ENCODE measurements at places on chromosomes 13 and 19.

DNA sequence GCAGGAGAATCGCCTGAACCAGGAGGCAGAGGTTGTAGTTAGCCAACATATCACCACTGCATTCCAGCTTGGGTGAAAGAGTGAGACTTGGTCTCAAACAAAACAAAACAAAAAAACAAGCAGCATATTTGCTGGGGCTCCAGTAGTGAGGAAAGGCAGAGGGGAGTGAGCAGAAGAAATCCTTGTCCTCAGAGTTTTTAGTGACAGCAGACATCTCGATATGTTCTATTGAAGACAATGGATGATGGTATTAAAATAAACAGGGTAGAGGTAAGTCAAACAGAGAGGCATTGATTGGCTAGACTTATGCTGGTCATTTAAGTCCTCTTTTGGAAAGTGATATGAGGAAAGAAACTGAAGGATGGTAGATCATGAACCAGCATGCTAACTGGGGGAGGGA, 19.0 kb downstream of the NLRP7 start:
- no peak for DNase-seq

- no peak for DNase-seq
Observed at GRCh38 chr13:74246487-74246886, 112.3 kb upstream of the KLF12 start.

DNA sequence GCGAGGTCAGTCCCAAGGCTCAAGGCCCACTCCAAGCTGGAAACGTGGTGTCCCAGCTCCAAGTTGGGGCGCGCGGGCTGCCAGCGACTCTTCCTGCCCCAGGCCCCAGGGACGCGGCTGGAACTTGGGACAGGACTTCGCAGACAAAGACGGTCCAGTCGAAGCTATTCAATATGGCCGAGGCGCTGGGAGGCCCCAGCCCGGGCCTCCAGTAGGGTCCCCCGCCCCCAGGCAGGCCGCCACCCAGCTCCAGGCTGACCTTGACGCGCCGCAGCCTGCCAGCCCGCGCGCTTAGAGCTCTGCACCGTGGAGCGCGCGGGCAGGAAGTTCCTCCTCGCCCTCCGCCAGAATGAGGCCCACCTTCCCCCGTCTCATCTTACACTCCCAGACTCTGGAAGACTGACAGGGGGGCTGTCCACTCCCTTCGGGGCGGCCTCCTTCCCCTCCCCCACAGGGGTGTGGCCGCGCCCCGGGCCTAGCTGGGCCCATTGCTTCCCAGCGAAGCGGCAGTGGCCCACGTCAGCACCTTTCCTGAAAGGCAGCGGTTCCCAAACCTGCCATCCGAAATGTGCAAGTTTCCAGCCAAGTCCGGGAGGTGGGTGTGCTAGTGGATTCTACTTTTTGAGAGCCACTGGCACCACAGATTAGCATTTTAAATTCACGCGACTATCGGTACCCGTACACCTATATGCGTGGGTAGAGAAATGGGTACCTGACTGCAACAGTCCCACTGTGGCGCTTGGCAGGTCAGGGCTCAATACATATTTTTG, at the start of gene CCDC8:
Gene CCDC8 (minus strand): TSS at position 303 of the 770 bp plus-strand sequence. CDS start 754 bp downstream, outside the sequence.
- no peak for DNase-seq

DNA sequence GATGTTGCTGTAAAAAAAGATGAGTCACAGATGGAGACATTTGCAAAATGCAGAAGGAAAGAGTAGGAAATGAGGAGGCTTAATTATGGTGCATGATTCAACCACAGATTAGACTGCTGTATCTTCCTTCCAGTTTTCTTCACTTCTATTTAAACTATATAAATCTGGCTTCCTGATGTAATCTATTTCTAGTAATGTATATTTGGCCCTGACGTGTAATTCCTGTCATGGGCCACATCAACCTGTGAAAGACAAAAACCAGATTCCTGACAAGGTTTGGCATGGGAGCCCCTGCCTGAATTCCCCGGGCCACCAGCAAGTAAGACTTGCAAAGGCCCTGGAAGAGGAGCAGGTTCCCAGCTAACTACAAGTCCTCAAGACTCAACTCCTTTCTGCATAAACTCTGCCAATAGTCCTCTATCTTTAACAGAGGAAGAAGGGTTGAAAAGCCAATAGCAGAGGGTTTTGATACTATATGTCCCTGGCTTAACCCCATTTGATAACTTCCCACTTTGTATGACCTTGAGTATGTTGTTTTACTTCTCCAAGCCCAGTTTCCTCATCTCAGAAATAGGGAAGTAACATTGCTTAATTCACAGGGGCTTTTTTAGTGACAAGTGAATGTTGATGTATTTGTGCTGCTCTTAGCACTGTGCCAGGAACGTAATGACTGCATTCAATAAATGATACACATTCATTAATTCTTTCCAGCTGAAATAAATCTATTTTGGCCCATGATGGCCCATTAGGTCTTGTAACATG, 172.7 kb downstream of the SPRY2 start:
- no peak for DNase-seq

DNA sequence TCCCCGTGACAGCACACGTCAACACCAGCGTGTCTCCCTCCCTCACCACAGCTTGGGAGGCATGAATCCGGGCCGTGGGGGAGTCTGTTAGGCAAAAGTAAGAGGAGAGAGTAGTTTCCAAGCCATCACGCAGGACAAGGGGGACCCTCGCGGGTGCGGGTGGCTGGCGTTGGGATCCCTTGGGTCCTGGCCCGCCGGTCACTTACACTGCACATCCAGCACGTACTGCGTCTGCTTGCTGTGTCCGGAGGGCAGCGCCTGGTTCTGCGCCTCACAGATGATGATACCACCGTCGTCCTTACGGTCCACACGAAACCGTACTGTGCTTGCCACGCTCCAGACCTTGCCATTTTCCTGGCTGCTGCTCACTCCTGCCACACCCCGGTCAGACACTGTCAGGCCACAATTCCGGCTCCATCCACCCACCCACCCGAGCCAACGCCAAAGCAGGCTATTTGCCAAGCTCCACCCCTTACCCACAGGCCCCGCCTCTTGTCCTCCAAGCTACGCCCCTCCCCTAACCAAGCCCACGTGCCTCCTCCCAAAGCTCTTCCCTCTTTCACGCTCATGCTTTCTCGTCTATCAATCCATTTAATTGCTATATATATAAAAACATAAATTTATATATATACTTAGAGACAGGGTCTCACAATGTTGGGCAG, 6.6 kb upstream of the ZNF428 start:
- no peak for DNase-seq

- DNase-seq, result no peak
Observed at GRCh38 chr13:110517505-110518225, 43.9 kb downstream of the RAB20 start.

GRCh38 chr13:99278843-99279242, 20.7 kb upstream of the GPR18 start:
- no peak for DNase-seq

DNA sequence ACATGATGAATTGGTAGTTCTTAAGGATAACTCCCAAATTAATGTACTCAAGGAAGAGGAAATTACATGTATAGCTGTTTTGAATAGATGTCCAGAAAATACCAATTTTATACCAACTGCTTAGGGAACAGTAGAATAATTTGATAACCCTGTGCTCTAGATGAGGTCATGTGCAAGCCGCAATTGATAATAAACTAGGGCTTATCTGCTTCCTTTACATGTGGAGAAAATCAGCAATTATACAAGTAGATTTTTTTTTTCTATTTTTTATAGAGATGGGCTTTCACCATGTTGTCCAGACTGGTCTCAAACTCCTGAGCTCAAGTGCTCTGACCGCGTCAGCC, 9.3 kb downstream of the TPT1 start:
- no peak for DNase-seq

DNA sequence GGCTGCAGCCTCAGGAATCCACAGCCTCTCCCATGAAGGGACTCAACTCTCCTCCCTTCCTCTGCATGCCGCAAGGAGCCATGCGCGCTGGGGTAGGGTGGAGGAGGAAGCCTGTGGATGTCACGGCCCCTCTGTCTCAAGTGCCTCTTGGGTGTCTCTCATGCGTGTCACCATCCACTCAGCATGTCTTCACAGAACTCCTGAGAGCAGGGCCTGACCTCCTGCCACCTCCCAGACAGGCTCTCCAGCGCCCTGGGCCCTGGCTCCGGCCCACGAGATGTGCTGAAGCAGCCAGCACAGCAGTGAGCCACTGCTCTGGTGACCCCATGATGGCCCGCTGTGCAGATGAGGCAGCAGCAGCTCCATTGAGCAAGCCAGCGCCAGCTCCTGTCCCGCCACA, 25.9 kb upstream of the SPACA7 start:
- DNase-seq, result no peak

DNA sequence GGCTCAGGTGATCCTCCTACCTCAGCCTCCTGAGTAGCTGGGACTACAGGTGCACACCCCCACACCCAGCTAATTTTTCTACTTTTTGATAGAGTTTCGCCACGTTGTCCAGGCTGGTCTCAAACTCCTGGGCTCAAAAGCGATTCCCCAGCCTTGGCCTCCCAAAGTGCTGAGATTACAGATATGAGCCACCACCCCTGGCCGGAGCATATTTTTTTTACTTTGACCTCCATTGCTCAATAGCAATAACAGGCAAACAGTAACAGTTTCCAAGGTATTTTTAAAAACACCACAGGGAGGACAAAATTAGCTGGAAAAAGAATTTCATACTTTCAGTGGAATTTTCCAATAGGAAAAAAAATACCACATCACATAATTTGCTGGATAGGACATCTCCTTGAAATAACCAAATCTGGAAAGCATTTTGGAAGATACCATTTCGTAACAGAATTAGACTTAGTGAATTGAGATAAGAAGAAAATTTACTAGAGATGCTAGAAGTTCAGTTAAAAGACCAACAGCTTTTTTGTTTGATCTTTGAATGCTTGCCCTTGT, 5.2 kb downstream of the DUXA start:
- DNase-seq, result no peak

GRCh38 chr13:99395436-99395835, 88.2 kb upstream of the GPR183 start:
- DNase-seq, result no peak

GRCh38 chr19:4456476-4456842, 1.1 kb downstream of the UBXN6 start:
- no peak for DNase-seq

- no peak for DNase-seq
Observed at GRCh38 chr13:71021825-71022422, 845.1 kb downstream of the DACH1 start.

DNA sequence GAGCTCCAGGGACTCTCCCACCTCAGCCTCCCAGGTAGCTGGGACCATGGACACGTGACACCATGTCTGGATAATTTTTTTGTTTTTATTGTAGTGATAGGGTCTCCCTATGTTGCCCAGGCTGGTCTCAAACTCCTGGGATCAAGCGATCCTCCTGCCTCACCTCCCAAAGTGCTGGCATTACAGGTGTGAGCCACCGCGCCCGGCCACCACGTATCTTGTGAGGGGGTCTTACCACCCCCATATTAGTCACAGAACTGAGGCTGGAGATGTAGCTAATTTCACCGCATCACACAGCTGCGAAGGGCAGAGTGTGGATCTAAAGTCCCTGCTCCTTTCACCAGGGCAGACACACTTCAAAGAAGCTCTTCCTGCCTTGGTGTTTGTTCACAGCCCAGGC, 211.8 kb upstream of the SOX1 start:
- no peak for DNase-seq

GRCh38 chr13:76799696-76800095, 86.5 kb downstream of the KCTD12 start:
- no peak for DNase-seq

Data from HuH-7.5 (cell line).